ENCODE measurements at places on chromosomes 11 and 22. TPM values are rescaled to one million over a fixed set of nuclear protein-coding genes. Genes with fewer than 3 reads are reported as not detected.

Gene TRIM51
- not detected for total RNA-seq

Gene CCS
- 49.8 TPM for total RNA-seq

Gene RPS19BP1
- total RNA-seq: 67.5 TPM

Gene PRR5L
- 6.6 TPM for total RNA-seq

Gene DRICH1
- 0.43 TPM for total RNA-seq

DNA sequence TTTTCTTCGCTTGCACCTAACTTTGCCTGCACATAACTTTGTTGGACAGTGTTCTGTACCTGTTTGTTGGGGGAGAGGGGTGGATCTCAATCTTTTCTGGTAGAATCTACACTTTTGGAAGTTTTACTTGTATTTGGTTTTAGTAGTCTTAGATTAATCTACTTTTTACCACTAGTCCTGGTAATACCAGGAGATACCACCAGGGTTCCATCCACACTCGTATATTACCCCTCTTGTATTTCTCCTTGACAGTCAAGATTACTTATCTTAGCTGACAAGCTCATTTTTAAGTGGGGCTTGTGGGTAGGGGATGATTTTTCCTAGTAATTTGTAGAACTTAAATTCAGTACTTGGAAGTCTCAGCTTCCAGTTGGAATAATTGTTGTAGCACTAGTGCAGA lies 37.3 kb upstream of the TECTA start:
- H3K27ac ChIP-seq: no peak overlapping the region
- no peaks in the 10 kb centered on the region for H3K27me3 ChIP-seq
- H3K36me3 ChIP-seq: peaks cover 8% of the 10 kb centered on the region
- no peak overlapping the region for H3K4me3 ChIP-seq

- no peaks in the 10 kb centered on the region for H3K36me3 ChIP-seq
- H3K27ac ChIP-seq: no peak overlapping the region
- no peaks in the 10 kb centered on the region for H3K4me1 ChIP-seq
- H3K27me3 ChIP-seq: peaks cover 63% of the 10 kb centered on the region
- H3K4me3 ChIP-seq: no peak overlapping the region
Measured at GRCh38 chr11:75214411-75214821, 26.2 kb upstream of the TPBGL start.

DNA sequence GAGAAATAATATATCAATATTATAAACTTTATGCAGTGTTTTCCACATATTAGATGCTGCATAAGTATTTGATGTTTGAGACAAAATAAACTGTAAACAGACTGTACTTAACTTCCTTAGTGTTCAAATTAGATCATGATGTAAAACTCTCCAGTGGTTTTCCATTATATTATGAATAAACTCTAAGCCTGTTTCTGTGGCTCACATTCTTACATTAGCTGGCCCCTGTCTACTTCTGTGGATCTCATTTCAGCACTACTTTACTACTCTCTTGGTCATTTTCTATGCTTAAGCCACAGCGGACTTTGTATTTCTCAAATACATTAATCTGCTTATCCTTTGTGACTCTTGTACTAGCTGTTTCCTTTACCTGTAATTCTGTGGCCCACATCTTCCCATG lies 55.6 kb downstream of the ARHGEF12 start:
- H3K4me3 ChIP-seq: no peak overlapping the region
- no peaks in the 10 kb centered on the region for H3K27me3 ChIP-seq
- H3K27ac ChIP-seq: peak overlapping the region; percentile 88
- peaks cover 10% of the 10 kb centered on the region for H3K36me3 ChIP-seq
- H3K4me1 ChIP-seq: peaks cover 26% of the 10 kb centered on the region
- no peak for DNase-seq

GRCh38 chr11:72838691-72839305 lies 24.6 kb downstream of the ATG16L2 start:
- DNase-seq: no peak
- no peak overlapping the region for H3K4me3 ChIP-seq
- H3K4me1 ChIP-seq: peaks cover 6% of the 10 kb centered on the region

GRCh38 chr11:64713016-64713707 lies 9.8 kb downstream of the NRXN2 start:
- H3K36me3 ChIP-seq: no peaks in the 10 kb centered on the region
- H3K27me3 ChIP-seq: peaks cover 84% of the 10 kb centered on the region
- DNase-seq: no peak

- no peaks in the 10 kb centered on the region for H3K4me1 ChIP-seq
- no peak overlapping the region for H3K4me3 ChIP-seq
- H3K27me3 ChIP-seq: peaks cover 14% of the 10 kb centered on the region
- no peak for DNase-seq
- no peak overlapping the region for H3K27ac ChIP-seq
Measured at GRCh38 chr11:120695426-120695825, 183.9 kb downstream of the GRIK4 start.

DNA sequence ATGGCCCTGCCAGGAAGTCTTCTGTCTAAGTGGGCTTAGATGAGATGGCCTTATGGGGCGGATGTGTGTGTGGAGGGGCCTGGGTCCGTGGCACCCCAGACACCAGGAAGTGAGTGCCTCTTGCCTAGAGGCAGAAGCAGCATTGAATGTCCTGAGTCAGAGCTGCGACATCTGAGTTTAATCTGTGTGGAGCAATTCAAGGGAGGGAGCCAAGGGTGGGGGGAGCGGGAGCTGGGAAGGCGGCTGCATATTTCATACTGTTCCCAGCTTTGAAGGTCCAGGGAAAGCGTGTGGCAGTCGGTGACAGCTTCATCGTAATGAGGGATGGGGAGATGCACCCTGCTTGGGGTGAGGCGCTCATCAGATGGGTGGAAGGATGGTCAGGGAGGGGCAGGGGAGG lies 73.5 kb upstream of the THY1 start:
- no peak overlapping the region for H3K27ac ChIP-seq
- no peaks in the 10 kb centered on the region for H3K36me3 ChIP-seq
- no peak for DNase-seq
- H3K4me1 ChIP-seq: peaks cover 5% of the 10 kb centered on the region
- no peak overlapping the region for H3K4me3 ChIP-seq
- peaks cover 23% of the 10 kb centered on the region for H3K27me3 ChIP-seq

DNA sequence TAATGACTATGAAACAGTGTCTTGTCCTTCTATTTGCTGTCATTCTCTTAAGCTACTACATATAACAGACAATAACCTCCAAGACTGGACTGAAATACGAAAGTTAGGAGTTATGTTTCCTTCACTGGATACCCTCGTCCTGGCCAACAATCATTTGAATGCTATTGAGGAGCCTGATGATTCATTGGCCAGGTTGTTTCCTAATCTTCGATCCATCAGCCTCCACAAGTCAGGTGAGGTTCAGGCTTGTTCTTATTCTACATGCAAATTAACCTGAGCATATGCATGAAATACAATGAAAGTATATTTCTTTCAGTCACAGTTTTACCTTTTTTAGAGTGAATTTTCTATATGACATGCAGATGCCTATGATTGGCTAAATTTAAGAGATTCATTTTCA lies 31.2 kb downstream of the TBCEL start:
- no peaks in the 10 kb centered on the region for H3K4me1 ChIP-seq
- no peak overlapping the region for H3K27ac ChIP-seq
- peaks cover 10% of the 10 kb centered on the region for H3K36me3 ChIP-seq
- no peaks in the 10 kb centered on the region for H3K27me3 ChIP-seq
- no peak overlapping the region for H3K4me3 ChIP-seq

DNA sequence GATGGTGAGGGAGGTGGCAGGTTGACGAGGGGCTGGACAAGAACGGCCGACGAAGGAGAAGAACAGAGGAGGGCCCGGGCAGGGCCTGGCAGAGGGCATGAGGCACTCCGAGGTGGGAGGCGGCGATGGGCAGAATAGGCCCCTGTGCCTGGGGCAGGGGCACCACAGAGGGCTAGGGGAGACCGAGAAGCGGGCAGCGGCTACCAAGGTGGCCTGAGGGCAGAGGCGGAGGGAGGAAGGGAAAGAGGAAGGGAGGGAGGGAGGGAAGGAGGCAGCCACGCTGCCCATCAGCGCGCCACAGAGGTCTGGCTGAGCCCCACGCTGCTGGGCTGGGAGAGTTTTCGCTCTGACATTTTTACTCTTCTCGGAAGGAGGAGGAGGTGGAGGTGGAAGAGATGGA lies 11.3 kb downstream of the LSP1 start:
- H3K27ac ChIP-seq: peak overlapping the region; percentile 62
- peaks cover 2% of the 10 kb centered on the region for H3K27me3 ChIP-seq
- no peak overlapping the region for H3K4me3 ChIP-seq
- H3K4me1 ChIP-seq: peaks cover 7% of the 10 kb centered on the region
- H3K36me3 ChIP-seq: no peaks in the 10 kb centered on the region

- peaks cover 21% of the 10 kb centered on the region for H3K4me1 ChIP-seq
- no peaks in the 10 kb centered on the region for H3K36me3 ChIP-seq
- DNase-seq: no peak
- H3K27ac ChIP-seq: no peak overlapping the region
- no peaks in the 10 kb centered on the region for H3K27me3 ChIP-seq
Measured at GRCh38 chr22:19896665-19897355, 42.1 kb upstream of the GNB1L start.

DNA sequence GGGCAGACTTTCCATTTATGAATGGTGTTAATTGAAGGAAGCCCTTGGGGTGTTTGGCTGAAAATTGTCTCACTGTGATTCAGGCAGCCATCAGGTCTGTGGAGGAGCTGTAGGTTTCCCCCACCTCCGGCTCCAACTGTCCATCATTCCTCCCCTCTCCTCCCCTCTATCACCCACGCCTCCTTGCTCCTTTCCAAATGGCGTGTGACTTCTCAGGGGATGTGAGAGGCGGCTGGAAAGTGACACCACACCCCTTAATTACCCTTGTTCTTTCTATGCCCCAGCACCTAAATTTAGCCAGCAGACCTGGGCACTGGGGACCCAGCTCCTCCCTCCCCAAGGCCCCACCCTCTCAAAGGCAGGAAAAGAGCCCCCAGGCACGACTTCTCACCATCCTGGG lies 38.1 kb upstream of the SYT7 start:
- no peak overlapping the region for H3K27ac ChIP-seq
- DNase-seq: no peak
- H3K36me3 ChIP-seq: no peaks in the 10 kb centered on the region
- H3K4me3 ChIP-seq: no peak overlapping the region

DNA sequence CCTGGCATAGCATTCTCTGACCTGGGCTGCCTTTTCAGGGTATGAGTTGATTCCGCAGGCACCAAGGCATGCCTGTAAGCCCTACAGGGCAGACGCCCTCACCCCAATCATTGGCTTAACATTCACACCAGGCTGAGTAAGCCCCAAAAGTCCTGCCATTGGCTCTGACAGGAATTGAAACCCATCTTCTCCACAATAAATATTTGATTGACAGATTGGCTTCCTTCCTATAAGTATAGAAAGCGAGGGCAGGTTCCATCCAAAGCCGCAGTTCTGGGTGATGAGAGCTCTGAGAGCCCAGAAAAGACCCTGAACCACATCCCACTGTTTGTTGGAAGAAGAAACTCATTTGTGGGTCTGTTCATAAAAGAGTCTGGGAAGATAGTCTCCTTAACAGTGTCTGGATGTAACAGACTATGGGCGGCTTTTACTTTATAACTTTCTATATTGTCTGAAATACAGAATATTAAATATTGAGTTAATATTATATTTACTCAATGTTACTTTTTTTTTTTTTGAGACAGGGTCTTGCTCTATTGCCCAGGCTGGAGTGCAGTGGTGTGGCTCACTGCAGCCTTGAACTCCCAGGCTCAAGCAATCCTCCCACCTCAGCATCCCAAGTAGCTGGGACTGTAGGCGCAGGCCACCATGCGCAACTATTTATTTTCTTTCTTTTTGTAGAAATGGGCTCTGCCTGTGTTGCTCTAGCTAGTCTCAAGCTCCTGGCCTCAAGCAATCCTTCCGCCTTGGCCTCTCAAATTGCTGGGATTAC lies 46.8 kb downstream of the FAM83F start:
- DNase-seq: no peak
- H3K27ac ChIP-seq: no peak overlapping the region
- H3K27me3 ChIP-seq: peaks cover 74% of the 10 kb centered on the region
- no peak overlapping the region for H3K4me3 ChIP-seq

- H3K36me3 ChIP-seq: no peaks in the 10 kb centered on the region
- no peaks in the 10 kb centered on the region for H3K27me3 ChIP-seq
- no peak overlapping the region for H3K27ac ChIP-seq
- no peak overlapping the region for H3K4me3 ChIP-seq
- H3K4me1 ChIP-seq: no peaks in the 10 kb centered on the region
- DNase-seq: no peak
Measured at GRCh38 chr22:30486661-30487115, 14.9 kb upstream of the SEC14L3 start.

DNA sequence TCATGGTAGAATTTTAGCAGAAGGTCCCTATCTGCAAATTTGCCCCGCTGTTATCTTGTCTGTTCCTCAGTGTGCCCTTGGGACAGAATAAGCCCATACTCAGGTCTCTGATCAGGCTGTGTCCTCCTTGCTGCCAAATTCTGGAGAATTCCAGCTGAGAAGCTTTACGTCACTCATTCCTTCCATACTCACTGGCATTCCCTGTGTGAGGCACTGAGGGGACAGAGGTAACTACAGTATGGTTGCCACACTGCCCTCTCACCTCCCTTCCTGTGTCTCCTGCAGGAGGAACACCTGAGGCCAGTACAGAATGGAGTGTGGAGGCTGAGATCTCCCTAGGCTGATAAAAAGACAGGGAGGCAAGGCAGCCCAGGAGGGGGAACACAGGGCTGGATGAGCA lies 31.5 kb downstream of the SHISA8 start:
- H3K27me3 ChIP-seq: no peaks in the 10 kb centered on the region
- H3K36me3 ChIP-seq: peaks cover 33% of the 10 kb centered on the region
- H3K4me1 ChIP-seq: no peaks in the 10 kb centered on the region
- H3K27ac ChIP-seq: no peak overlapping the region

GRCh38 chr11:46827995-46828394 lies 18.1 kb downstream of the CKAP5 start:
- no peak overlapping the region for H3K27ac ChIP-seq
- no peak for DNase-seq
- no peaks in the 10 kb centered on the region for H3K27me3 ChIP-seq
- no peak overlapping the region for H3K4me3 ChIP-seq
- no peaks in the 10 kb centered on the region for H3K36me3 ChIP-seq

GRCh38 chr11:69040581-69041260 lies 8.0 kb upstream of the TPCN2 start:
- peaks cover 3% of the 10 kb centered on the region for H3K27me3 ChIP-seq
- no peak overlapping the region for H3K4me3 ChIP-seq
- no peak for DNase-seq
- H3K36me3 ChIP-seq: no peaks in the 10 kb centered on the region
- peaks cover 14% of the 10 kb centered on the region for H3K4me1 ChIP-seq
- H3K27ac ChIP-seq: no peak overlapping the region
